Neural crest cell (in vitro differentiated cells): ENCODE measurements at places on chromosomes 4 and X.
A peak's percentile ranks its signal among the peaks of the same experiment; 100 is the strongest.

- no peak for DNase-seq
Measured at GRCh38 chr4:73772363-73772762, 32.0 kb downstream of the CXCL8 start.

- DNase-seq, result no peak
Measured at GRCh38 chr4:138686106-138686835, 329.3 kb upstream of the NOCT start.

- no peak for DNase-seq
Measured at GRCh38 chrX:13126775-13127174, 82.4 kb upstream of the FAM9C start.

DNA sequence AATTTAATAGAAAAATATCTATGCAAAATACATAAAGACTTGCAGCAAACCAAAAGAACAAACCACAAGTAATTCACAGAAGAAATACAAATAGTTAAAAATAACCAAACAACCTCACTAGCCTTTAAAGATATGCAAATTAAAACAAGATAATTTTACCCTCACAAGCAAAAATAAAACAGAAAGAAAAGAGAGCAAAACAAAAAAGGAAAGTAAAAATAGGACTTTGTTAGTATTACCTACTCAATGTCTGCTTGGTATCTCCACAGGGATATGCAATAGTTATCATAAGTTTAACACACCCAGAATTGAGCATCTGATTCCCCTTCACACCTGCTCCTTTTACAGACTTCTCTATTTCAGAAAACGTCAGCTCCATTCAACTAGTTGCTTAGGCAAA lies 737.5 kb upstream of the MAGEB2 start:
- no peak for DNase-seq

GRCh38 chrX:27998666-27999065 lies 17.4 kb upstream of the DCAF8L1 start:
- DNase-seq, result no peak

DNA sequence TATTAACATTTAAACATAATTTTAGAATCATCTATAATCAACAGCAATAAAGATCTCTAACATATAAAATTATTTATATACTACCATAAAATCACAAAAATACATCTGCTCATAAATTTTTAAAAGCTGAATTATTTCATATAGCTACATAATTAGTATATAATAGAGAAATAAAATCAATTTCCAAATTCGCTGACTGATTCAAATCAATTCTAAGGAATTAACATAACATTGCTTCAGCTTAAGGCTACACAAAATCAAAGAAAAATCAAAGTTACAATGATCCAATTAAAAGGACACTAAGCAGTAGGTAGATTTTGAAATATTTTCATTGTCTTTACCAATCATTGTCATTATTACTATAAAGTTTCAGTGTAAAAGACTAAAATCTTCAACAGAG lies 194.7 kb downstream of the LRBA start:
- DNase-seq, result no peak

- no peak for DNase-seq
Measured at GRCh38 chr4:104976262-104976661, 170.4 kb upstream of the TET2 start.

DNA sequence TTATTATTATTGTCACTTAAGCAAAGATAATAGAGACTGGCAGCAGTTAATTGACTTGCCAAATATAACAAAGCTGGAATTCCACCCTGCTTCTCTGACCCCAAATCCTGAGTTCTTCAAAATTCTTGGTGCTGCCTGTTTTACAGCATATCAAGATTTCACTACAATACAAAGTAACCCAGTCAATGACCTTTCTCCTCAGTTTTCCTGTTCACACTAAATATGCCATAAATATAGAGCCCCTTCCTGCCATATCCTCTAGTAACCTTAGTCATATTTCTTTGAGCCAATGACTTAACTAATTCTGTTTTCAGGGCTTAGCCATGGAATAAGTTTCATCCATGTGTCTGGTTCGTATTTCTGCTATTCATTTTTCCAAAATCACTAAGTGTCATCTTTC lies 315.3 kb upstream of the HS3ST1 start:
- DNase-seq, result no peak

- no peak for DNase-seq
Measured at GRCh38 chr4:89847571-89848325, 10.8 kb upstream of the SNCA start.

DNA sequence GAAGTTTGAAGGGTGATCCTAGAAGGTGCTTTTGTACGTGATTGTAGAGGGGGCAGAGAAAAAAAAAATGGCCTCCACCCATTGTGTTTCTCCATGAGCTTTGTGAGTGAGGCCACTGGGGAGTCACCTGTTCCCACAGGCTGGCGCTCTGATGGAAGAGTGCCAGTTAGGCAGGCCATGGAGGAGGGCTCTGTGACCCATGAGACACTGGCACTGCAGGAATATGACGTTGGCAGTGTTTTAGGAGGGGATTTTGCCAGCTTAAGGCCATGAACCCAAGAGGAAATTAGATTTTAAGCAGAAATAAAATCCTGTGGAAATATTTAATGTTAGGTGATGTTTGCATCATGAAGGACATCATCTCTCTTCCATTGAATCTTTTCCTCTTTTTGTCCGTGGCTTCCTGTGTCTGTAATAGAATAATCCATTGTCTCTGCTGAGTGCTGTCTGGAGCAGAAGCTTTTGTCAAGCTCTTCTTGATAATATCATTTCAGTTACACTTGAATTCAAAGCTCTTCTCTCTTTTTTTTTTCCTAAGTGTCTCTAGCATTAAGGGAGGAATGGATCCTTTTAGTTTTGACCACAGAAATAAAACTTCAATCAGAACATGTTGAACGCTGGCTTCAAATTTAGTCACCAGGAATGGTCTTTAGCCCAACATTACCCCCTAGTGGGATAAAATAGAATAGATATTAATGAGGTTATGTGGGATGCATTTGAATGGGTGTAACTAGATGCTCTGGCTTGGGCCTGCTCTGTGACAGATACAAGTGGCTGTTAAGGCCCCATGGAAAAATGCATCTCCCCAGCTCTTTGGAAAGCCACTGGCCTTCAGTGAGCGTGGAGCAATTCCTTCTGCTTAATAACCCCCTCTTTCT lies 41.0 kb upstream of the UCP1 start:
- DNase-seq, result no peak

DNA sequence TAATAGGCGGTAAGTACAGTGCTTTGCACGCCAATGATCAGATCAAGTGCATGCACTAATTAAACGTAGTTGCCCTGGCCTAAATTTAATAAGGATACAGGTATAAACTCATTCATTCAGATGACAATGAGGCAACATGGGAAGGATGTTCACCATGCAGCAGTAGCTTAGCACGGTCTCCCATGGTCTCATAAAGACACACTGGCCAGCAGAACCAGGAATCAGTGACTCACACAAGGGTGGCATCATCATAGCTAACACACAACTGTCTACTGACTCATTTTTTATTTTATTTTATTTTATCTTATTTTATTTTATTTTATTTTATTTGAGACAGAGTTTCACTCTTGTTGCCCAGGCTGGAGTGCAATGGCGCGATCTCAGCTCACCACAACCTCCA lies 42.7 kb downstream of the TMEM156 start:
- DNase-seq, result no peak

DNA sequence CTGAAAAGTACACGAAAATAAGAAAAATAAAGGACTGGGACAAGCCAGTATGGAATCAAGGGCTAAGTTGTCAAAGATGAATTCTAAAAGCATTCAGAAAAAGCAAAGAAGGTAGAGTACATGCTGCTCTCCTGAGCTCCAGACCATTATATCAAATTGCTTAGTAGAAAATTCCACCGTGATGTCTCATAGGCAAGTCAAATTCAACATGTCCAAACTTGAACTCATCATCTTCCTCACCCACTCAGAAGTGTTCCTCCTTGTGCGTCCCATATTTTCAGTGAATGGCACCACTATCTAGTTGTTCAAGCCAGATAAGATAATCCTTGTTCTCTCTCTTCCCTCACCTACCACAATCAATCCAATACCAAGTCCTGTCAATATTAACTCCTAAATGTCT lies 37.5 kb upstream of the IL13RA2 start:
- no peak for DNase-seq

DNA sequence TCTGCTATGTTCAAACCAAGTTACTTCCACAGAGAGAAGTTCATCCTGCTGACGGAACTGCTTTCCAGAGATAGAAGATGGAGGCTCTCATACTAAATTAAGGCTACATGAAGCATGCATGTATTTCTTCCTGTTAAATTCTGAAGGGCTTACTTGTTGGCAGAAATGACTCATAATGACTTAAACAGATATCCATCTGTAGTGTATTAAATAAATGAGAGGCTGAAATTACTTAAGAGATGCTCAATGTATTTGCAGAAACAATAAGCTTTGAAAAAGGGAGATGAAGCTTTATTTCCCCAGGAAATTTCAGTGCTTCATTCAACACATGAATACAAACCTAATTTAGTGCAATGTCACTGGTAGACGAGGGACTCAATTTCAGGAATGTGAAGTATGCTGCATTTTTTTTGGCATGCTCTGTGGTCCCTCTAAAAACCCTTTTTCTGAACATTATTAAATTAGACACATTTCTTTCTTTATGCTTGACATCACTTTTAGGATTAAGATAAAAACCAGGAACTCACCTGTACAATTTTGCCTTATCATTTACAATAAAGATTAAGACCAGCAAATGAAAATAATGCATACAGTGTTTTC lies 759.1 kb upstream of the POU3F4 start:
- no peak for DNase-seq

DNA sequence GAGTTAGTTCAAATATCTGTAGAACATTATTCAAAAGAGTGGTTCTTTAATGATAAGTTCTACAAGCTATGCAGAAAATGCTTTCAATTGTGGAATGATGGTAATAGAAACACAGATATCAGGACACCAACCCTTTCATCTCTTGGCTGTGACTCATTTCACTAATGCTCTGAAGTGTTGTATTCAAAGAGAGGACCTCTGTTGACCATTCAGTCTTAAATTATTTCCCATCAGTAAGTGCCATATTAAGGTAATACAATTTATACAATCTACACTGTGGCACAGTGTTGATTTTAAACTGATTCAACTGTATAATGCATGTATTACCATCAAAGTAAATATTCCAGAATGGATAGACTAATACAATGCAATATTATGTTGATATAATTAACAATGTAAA lies 289.0 kb upstream of the ADGRL3 start:
- DNase-seq, result no peak

GRCh38 chr4:20028645-20029044 lies 223.1 kb upstream of the SLIT2 start:
- no peak for DNase-seq

DNA sequence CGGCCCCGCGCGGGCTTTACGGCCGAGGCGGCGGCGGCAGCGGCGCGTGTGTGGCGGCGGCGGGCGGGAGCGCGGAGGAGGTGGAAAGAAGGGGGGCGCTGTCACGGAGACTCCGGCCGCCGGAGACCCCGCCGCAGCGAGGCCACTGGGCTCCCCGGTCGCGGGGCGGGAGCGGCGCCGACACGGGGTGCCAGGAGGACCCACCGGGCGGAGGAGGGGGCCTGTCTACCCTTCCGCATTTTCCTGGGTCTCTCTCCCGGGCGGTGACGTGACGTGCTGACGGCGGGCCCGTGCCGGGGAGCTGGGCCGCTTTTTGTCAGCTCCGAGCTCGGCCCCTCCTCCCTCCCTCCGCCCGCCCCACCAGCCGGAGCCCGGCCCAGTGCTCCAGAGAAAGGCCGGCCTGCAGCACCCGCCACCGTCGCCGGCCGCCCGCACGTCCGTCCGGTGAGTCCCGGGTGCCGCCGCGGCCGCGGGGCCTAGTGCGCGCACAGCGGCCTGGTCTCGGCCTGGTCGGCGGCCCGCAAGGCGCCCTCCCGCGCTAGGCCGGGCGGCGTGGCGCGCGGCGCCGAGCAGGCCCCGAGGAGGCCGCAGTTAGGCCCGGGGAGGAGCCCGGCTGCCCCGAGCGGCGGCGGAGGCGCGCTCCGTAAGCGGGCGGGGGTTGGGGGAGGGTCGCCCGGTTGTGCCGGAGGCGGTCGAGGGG lies at the start of gene ZFX:
TSS of gene ZFX (plus strand) at position 379 of the 700 bp plus-strand sequence. CDS start 23,014 bp downstream, outside the sequence.
- peak; percentile 54 for DNase-seq

GRCh38 chrX:133980832-133981588 lies 4.4 kb downstream of the GPC3 start:
- no peak for DNase-seq

GRCh38 chr4:140826701-140827027 lies 70.5 kb upstream of the TBC1D9 start:
- DNase-seq, result no peak

DNA sequence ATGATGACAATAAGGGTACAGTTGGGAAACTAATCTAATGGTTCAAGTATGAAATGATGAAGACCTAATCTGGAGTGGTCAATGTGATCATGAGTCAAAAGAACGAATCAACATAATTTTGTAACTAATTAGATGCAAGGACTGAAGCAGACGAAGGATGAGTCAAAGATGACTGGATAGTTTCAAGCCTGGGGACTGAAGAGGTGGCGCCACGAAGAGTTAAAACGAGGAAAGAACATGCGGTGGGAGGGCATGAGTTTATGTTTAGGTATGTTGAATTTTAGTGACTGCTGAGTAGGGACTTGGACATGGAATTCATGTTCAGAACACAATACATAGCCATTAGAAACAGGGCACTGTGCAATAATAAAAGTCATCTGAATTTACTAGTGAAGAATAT lies 221.5 kb upstream of the FAM241A start:
- no peak for DNase-seq

DNA sequence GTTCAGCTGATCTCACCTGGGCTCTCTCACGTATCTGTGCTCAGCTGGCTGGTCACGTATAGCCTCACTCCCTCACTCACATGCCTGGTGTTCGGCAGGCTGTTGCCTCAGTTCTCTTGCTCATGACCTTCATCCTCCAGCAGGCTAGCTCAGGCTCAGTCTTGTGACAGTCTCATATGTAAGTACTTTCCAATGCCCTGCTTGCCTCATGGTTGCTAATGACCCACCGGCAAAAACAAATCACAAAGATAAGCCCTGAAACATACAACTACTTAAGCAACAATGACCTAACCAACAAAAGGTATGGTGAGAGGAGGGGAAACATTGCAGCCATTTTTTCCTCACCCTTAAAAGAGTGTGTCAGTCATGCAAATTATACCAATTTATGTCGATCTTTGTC lies 25.0 kb downstream of the MEPE start:
- DNase-seq, result no peak

DNA sequence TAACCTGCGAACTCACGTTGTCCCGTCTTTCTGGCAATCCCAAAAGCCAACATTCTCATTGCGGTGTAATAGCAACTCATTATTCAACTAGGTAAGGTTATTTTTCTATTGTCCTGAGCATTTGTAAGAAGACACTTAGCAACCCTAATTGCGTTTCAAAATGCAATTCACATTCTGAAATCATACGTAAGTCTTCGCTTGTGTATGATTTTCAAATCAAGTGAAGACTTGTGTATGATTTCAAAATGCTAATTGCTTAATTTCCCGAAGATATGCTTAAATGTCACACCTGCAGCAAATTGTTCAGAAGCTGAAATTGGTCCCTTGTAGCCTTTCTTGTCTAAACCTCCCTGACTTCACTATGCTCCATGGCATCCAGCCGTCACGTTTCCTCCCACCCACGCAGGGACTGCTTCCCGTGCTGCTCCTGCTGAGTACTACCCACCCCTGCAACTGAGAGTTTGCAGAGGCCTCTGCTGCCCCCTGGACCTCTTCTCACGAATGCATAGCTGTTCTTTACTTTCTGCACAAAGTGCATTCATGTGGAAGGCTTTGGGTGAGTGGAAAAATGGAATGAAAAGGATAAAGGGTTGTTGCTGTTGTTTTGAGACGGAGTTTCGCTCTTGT lies 40.8 kb upstream of the CLDN24 start:
- no peak for DNase-seq

- no peak for DNase-seq
Measured at GRCh38 chr4:143618811-143619210, 81.7 kb downstream of the FREM3 start.
